CD4-positive, CD25-positive, alpha-beta regulatory T cell (primary cell): ENCODE measurements at places on chromosomes 4 and X. TPM values are rescaled to one million over a fixed set of nuclear protein-coding genes. Genes with fewer than 3 reads are reported as not detected.

The ZCCHC12 gene
- total RNA-seq: 0.17 TPM

The GAGE2A gene
- not detected for total RNA-seq

The LDB2 gene
- total RNA-seq: not detected

The FRMPD4 gene
- total RNA-seq: not detected

The PRMT9 gene
- total RNA-seq: 27.5 TPM

The SMR3B gene
- not detected for total RNA-seq

The DCAF4L1 gene
- total RNA-seq: 0.44 TPM

The CTAG2 gene
- total RNA-seq: not detected

GRCh38 chr4:118390121-118390520 is 37.3 kb upstream of the PRSS12 start:
- DNase-seq: no peak

DNA sequence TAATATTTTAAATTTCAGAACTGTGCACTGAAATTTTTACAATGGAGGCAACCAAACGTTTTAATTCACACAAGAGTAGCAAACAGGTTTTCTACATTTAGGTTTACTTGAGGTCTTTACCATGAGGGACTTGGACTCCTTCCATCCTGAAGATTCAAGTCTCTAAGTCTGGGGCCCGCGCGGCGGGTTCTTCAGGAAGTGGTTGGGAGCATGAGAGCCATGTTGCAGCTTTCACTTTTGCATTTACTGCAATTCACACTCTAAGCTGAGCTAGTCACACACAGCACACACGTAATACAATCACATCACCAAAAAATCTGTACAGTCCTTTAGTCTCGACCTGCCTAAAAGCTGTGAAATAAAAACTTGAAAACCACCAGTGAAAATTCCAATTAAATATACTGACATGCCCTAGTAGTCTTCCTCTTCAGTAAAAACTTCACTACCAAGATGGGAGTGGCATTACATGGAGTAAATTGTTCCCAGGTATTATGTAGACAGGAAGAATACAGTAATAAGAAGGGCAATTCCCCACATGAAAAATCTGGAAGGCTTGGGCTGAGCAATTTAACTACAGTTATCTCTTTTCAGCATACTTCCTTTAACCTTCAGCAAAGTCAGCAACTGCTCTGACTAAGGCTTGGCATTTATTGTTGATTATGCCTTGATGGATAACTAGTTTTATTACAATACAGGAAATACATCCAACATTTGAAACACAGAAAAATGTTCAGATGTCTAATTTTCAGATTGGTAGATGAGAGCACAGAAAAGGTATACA is 571.1 kb upstream of the DIPK2B start:
- DNase-seq: peak; percentile 52

- no peak for DNase-seq
These were observed 81.9 kb downstream of the VCX2 start for GRCh38 chrX:8089141-8089540.

DNA sequence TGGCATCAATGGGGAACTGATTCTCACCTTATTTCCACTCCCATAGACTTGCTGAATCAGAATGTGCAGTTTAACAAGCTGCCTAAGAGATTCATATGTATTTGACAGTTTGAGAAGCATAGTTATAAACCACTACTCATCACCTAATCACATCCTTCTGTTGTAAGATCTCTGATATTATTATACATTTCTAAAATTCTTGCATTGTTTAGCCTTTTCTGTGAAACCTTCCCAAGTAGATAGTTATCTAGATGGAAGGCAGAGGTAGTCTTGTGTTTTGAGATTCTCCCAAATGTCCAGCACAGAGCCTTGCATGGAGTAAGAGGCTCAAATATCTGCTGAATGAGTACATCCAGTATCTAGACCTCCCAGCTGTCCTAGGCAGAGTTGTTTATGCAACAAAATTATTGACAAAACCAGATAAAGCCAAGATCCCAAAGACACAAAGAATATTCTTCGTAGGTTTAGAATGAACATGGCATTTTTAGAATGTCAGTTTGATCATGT is 227.3 kb downstream of the KDR start:
- no peak for DNase-seq

GRCh38 chr4:77145842-77146185 is 11.2 kb upstream of the CCNG2 start:
- no peak for DNase-seq

DNA sequence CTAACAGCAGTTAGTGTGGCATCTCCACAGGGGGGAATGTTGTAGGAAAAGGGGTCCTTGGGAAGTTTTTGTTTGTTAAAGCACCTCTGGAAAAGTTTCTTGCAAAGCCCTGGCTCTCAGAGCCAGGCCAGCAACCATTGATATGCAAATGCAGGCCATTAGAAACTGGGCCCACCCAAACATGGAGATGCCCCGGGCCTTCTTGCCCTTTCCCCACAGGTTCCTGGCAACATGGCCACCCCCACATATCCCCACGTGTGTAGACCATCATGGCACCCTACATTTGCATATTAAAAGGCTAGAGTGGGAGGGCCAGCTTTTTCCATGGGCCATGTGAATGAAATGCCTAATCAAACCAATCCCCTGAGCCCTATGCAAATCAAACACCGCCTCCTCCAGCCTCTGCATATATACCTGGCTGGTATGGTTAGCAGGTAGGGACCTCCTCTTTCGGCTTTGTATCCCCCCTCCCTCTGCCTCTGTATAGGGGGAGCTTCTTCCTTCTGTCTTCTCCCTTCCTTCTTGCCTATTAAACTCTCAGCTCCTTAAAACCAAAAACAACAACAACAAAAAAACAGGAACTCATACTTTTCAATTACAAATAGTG is 44.0 kb upstream of the ZCCHC13 start:
- DNase-seq: no peak

DNA sequence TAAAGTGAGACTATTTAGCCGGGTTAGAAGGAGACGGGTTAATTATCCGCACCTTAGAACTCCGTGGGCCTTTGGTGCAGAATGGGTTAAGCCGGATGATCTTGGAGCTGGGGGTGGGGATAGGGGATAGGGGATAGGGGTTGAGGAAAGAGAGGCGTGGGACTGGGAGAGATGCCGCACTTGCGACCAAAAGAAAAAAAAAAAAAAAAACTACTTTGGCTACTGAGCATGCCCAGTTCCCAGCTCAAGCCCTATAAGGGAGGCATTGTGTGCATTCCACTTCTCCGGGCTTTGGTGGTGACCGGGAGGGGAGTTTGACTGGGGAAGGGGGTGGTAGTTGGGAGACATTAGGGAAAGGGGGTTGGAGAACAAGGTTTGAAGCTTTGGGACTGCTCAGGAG is at the start of gene SLITRK4:
SLITRK4 (minus strand) TSS at position 187 of the 400 bp plus-strand sequence. CDS start 4,993 bp downstream, outside the sequence.
- no peak for DNase-seq

DNA sequence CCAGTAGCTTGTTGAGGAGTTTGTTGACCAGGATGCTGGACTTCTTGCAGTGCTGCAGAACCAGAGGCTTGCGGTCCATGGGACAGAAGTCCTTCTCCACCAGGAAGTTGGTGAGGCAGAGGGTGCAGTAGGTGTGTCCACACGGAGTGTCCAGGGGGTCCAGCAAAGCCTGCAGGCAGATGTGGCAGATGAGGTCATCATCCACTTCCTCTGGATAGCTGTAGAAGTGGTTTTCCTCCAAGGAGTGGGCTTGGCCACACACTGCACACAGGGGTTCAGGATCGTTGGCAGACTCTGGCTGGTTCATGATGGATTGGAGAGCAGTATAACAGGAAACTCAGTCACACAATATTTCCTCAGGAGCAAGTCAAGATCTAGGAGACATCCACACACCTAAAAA is 17.6 kb downstream of the LNX1 start:
- DNase-seq: no peak

DNA sequence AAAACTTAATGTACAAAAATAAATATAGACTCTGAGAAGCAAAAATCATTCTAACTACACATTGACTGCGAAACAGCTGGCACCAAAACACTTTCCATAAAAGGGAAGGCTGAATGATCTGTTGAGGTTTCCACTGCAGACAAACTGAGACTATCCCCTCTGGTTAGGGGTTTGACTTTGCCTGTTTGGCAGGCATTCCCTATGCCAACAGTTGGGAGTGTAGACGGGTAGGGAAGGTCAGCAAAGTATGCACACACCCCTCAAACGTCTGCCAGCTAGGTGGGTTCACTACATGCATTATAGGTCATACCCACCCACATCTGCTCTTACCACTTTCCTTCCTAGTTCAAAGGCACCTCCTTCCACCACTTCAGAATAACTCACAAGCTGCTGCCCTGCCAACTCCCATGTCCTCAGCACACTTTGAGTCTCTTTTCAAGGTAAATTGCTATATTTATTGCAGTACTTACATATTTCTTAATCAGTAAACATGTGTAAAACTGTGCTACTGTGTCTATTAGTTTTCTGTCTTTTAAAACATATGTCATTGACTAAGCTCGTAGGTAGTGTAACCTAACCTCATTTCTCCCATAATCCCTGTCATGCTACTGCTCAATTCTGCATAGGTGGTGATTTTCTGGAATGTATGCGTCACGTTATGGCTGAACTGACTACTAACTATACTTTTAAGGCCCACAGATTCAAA is 12.4 kb downstream of the CTSO start:
- DNase-seq: no peak

GRCh38 chr4:11004818-11005217 is 320.2 kb upstream of the CLNK start:
- no peak for DNase-seq
